ENCODE measurements at places on chromosomes 3 and 15.

GRCh38 chr3:2484162-2485026 is 385.7 kb downstream of the CNTN4 start:
- DNase-seq: no peak

DNA sequence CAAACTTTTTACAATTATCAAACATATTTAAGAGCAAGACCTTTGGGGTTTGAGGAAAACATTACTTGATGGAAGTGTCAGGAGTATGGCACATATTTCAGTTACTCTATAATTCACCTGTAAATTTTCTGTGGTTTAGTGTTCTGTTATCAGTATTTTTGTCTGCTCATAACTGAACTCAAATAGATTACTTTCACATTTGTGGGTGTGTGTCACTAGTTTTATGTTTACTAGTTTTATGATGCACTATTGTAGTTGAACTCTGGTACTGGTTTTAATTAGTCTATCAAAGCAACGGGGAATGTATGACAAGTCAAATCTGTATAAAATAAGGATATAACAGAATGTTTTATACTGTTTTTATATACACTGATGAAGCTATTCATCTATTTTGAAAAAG is 27.2 kb downstream of the OXSM start:
- DNase-seq: no peak

- DNase-seq: no peak
Observed at GRCh38 chr3:61522060-61522459, 39.3 kb upstream of the PTPRG start.

GRCh38 chr3:100902572-100902971 is 90.6 kb downstream of the ABI3BP start:
- no peak for DNase-seq

- no peak for DNase-seq
Observed at GRCh38 chr15:100183921-100184495, 157.8 kb downstream of the ADAMTS17 start.

- no peak for DNase-seq
Observed at GRCh38 chr3:147380977-147381376, 25.4 kb downstream of the ZIC4 start.

DNA sequence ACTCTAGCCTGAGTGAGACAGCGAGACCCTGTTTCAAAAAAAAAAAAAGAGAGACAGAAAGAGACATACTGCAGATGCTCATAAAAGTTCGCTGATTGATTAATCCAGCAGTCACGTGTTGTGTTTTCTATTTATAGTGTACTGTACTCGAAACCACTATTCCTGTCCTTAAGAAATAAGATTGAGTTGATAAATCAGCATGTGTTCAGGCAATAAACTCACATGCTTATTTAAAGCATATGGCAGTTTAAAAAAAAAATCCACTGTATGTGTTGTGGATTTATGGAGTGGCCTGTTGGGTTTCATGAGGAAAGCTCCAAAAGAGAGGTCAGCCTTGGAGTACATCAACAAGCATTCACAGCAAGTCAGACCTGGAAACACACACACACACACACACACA is 17.7 kb downstream of the RPL22L1 start:
- no peak for DNase-seq

DNA sequence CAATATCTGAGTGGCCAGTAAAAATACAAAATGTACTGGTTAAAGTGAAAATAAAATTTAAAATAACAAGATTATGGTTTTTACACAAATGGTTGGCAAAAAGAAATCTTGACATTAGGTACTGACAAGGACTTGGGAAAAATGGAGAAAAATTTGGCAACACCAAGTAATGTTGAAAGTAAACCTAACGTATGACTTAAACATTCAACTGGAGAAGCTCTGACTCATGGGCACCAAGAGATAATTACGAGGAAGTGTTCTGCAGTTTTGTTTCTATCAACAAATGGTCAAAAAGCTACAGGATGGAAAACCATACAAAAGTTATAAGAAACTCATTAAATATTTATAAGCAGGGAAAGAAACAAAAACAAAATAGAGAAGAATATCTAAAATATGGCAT is 177.7 kb downstream of the ZNF385D start:
- DNase-seq: no peak

DNA sequence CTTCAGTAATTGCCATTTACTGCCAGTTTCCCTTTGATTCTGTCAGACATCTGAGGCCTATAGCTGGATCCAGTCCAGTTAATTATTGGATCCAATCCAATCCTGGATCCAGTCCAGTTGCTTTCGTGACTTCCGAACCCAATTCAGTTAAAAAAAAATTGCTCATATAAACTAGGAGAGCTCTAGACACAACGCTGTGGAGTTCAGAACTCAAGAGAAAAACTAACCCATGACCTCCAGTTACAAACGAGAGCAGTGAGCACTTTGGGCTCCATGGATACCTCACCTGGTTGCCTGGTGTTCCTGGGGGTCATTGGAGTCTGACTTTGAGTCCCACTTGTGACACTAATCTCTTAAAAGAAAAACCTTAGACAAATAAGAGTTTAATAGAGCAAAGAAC is 269.8 kb downstream of the THSD4 start:
- DNase-seq: no peak

DNA sequence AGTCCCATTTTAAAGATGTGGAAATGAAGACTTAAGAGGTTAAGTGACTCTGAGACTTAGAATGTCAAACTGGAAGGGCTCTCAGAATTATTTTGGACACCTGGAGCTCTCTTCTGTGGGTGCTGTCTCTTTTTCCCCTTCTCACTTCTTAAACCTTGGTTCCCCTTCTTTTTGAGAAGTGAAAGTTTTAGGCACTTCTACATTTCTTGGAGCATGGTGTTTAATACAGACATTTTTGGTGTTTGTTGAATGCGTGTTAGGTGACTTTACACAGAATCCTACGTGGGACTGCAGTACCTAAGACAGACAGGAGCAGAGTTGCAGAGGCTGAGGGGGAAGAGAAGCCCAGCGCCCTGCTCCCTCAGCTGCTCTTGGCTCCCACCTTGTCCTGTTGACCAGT is 133.3 kb downstream of the MDFIC2 start:
- DNase-seq: no peak

GRCh38 chr15:61888074-61888780 is 172.0 kb downstream of the VPS13C start:
- no peak for DNase-seq

GRCh38 chr3:52406791-52407510 is 38.0 kb downstream of the SEMA3G start:
- no peak for DNase-seq

DNA sequence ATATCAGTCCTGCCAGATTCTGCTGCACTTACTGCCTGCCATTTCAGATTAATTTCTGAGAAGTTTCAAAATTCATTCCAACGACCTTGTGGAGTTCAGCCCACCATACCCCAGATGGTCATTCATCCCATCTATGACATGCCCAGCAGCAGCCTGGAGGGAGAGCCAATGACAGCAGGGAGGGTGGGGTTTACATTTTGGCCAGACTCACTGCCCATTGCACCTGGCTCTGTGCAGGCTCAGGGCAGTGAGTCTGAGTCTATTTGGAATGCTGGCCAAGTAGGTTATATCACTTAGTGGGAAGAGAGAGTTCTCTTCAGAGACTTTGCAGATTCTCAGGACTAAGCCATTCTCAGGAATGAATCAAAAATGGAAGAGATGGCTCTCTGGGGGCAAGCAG is 21.5 kb downstream of the SRPRB start:
- no peak for DNase-seq

GRCh38 chr15:72057548-72058091 is 60.3 kb downstream of the MYO9A start:
- no peak for DNase-seq

DNA sequence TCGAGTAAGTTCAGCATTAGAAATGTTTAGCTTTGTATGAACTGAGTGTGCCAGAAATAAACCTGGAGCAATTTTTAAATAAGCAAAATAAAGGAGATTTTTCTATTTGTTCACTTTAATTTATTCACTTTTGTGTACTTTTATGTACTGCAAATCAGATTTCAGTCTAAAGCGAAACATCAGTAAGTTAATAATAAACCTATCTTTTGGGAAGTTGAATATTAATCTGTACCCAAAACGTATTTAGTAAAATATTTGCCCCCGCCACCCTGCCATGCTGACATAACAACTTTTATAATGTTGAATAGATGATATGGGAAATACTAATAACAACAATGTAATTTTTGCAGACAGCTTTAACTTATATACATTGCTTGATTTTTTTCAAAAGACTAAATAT is 230.0 kb downstream of the CDIN1 start:
- no peak for DNase-seq

DNA sequence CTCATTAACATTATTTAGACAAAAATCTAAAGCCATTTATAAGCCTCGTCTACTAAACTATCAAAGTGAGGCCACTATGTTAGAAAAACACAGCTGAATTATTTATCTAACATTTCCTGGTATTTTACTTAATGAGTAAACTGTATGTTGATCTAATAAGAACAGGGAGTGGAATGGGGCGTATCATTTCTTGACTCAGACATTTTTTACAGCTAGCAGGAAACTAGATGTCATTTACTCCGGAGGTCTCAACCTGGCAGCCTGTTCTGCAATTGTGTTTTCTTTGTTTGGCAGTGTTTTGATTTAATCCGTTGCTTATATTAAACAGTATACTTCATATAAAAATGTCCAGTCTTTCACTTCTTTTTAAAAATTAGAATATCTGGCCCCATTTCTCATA is 79.1 kb upstream of the ABI3BP start:
- no peak for DNase-seq

GRCh38 chr3:11929531-11929930 is 74.7 kb upstream of the SYN2 start:
- DNase-seq: no peak

Data from HuH-7 (cell line).